ENCODE measurements at places on chromosomes 2 and 18. TPM values are rescaled to one million over a fixed set of nuclear protein-coding genes. Genes with fewer than 3 reads are reported as not detected.
A peak's percentile ranks its signal among the peaks of the same experiment; 100 is the strongest.

DNA sequence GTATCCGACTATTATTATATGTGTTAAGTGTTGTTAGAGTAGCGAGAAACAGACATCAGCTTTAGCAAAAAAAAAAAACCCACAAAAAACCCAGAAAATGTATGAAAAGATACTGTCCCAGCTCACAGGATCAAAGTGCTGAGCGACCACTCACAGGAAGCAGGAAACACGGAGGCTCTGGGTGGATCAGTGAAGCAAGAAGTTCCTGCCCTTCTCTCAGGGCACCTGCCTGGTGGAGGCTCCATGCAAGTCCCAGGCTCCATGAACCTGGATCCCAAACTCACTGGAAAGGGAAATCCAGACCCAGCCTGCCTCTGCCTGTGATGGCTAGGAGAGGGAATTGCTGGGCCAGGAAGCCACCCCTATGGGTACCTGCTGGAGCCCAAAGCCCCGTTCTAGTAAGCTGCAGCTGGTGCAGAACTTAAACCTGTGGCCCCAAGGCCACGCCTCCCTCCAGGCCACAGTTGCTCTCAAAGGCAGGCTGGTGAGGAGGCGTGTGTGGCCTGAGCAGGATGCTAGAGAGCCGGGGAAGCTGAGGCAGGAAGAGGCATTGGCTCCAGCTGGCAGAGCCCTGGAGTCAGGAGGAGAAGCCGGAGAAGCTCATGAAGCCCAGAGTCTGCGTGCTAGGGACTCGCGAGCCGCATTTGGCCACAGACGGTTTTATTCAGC, 63.5 kb upstream of the TAF1B start:
- no peak overlapping the region for H3K27ac ChIP-seq
- H3K4me3 ChIP-seq = no peak overlapping the region
- no peaks in the 10 kb centered on the region for H3K27me3 ChIP-seq
- H3K4me1 ChIP-seq = peaks cover 6% of the 10 kb centered on the region
- H3K36me3 ChIP-seq = no peaks in the 10 kb centered on the region
- DNase-seq = no peak

DNA sequence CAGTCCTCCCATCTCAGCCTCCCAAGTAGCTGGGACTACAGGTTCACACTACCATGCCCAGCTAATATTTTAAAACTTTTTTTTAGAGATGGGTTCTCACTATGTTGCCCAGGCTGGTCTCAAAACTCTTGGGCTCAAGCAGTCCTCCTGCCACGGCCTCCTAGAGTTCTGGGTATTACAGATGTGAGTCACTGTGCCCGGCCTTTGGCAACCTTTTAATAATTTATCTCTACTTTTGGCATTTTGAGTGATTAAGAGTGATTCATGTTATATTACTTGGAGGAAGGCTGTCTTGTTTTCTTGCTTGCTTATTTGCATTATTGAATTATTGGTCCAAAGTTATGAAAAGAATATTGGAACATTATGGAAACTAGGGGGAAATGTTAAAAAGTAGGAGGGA, 24.3 kb downstream of the NCOA1 start:
- H3K4me1 ChIP-seq = peaks cover 10% of the 10 kb centered on the region
- H3K27me3 ChIP-seq = no peaks in the 10 kb centered on the region
- DNase-seq = no peak
- H3K36me3 ChIP-seq = no peaks in the 10 kb centered on the region

GRCh38 chr2:111052621-111053020, 68.1 kb upstream of the BCL2L11 start:
- no peak for DNase-seq
- H3K4me3 ChIP-seq = no peak overlapping the region
- no peaks in the 10 kb centered on the region for H3K4me1 ChIP-seq
- peaks cover 45% of the 10 kb centered on the region for H3K27me3 ChIP-seq
- H3K27ac ChIP-seq = no peak overlapping the region

GRCh38 chr2:237876061-237876526, 16.7 kb downstream of the RAMP1 start:
- DNase-seq = no peak
- no peak overlapping the region for H3K27ac ChIP-seq
- no peak overlapping the region for H3K4me3 ChIP-seq
- H3K4me1 ChIP-seq = peaks cover 13% of the 10 kb centered on the region
- peaks cover 15% of the 10 kb centered on the region for H3K27me3 ChIP-seq

- H3K36me3 ChIP-seq = no peaks in the 10 kb centered on the region
- H3K27ac ChIP-seq = no peak overlapping the region
- DNase-seq = no peak
- no peaks in the 10 kb centered on the region for H3K4me1 ChIP-seq
These were observed 564.2 kb downstream of the TSN start for GRCh38 chr2:122319539-122320132.

DNA sequence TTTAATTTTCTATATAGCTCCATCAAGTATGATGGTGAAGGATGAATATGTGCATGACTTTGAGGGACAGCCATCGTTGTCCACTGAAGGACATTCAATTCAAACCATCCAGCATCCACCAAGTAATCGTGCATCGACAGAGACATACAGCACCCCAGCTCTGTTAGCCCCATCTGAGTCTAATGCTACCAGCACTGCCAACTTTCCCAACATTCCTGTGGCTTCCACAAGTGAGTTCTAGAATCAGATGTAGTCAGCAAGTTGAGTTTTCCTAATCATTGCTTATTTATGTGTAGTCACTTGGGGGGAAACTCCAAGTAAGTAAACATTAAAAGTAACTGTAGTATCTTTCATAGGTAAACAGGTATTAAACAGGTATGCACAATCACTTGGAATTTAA, 24.8 kb downstream of the SMAD4 start:
- H3K4me1 ChIP-seq = no peaks in the 10 kb centered on the region
- H3K4me3 ChIP-seq = no peak overlapping the region
- no peak overlapping the region for H3K27ac ChIP-seq
- H3K27me3 ChIP-seq = no peaks in the 10 kb centered on the region
- peaks cover 78% of the 10 kb centered on the region for H3K36me3 ChIP-seq
- DNase-seq = no peak

The SLC14A1 gene
- total RNA-seq = 0.20 TPM

DNA sequence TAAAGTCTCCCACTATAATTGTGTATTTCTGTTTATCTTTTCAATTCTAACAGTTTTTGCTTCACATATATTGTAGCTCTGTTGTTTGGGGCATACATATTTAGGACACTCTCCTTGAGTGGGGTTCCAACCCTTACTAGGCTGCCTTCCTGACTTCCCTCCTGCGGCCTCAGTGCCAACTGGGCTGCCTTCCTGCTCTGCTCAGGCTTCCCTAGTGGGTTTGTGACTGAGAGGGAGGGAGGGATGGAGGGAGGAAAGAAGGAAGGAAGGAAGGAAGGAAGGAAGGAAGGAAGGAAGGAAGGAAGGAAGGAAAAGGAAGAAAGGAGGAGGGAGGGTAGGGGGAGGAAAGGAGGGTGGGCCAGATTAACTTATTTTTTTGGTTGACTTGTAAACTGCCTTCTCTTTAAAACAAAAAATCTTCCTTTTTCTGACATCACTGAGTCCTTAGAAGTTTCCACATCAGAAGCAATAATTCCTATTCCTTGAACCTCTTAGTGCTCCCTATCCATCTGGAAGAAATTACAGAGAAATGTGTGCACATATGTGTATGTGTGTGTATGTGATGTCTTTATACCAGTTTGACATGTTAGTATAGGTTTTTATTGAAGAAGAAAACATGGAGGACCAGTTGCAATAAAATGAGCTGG, 145.4 kb upstream of the PGAP1 start:
- no peaks in the 10 kb centered on the region for H3K4me1 ChIP-seq
- no peak overlapping the region for H3K27ac ChIP-seq
- H3K36me3 ChIP-seq = no peaks in the 10 kb centered on the region
- H3K4me3 ChIP-seq = no peak overlapping the region

- peaks cover 57% of the 10 kb centered on the region for H3K27me3 ChIP-seq
- no peak overlapping the region for H3K27ac ChIP-seq
- no peak for DNase-seq
- H3K4me1 ChIP-seq = no peaks in the 10 kb centered on the region
These were observed 8.4 kb downstream of the HOXD8 start for GRCh38 chr2:176137906-176138305.

The ECEL1 gene
- not detected for total RNA-seq

The GNAL gene
- total RNA-seq = not detected

DNA sequence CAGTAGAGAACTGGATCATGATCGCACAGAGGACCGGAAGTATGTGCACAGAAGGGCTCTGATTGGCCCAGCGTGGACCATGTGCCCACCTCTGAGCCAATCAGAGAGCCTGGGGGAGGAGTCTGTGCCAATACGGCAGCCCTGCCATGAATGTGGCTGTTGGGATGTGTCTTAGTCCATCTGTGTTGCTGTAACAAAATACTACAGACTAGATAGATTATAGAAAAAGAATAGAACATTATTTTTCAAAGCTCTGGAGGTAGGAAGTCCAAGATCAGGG, 132.0 kb downstream of the NDUFA10 start:
- no peaks in the 10 kb centered on the region for H3K36me3 ChIP-seq
- H3K27ac ChIP-seq = no peak overlapping the region
- no peak overlapping the region for H3K4me3 ChIP-seq
- no peak for DNase-seq
- no peaks in the 10 kb centered on the region for H3K4me1 ChIP-seq

GRCh38 chr2:105062158-105062557, 24.3 kb downstream of the MRPS9 start:
- H3K27me3 ChIP-seq = no peaks in the 10 kb centered on the region
- H3K27ac ChIP-seq = peak overlapping the region; percentile 62
- DNase-seq = peak; percentile 75
- H3K4me3 ChIP-seq = no peak overlapping the region
- H3K4me1 ChIP-seq = peaks cover 15% of the 10 kb centered on the region

DNA sequence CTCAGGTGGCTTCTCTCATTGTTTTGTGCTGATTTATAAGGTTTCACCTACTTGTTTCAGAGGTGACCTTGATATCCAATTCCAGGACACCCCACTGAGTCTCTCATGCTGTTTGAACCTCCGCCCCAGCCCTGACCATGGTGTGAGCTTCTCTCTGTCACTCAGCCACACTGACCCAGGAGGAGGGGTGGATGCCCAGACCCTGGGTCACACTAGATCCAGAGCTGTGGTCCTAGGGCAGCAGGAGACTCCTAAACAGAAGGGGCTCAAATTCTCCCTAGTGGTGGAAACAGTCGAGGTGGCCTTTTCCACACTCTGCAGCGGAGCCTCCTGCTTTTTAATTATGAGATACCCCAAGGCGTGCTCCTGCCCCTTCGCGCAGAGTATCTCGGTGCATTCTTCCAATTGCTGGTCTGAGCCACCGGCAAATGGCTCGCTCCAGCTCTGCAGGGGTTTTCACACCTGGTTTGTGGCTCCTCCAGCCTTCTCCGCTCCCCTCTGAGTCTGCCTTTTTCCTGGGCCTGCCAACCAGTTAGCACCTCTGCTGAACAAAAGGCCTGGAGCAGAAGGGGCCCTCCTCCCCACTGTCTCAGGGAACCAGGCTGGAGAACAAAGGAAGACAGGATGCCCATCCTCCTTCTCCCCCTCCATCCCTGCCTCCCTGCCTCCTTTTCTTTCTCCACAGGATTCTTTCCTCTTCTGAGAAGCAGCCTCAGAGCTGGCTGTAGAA, 147.3 kb upstream of the SPRED2 start:
- DNase-seq = no peak

DNA sequence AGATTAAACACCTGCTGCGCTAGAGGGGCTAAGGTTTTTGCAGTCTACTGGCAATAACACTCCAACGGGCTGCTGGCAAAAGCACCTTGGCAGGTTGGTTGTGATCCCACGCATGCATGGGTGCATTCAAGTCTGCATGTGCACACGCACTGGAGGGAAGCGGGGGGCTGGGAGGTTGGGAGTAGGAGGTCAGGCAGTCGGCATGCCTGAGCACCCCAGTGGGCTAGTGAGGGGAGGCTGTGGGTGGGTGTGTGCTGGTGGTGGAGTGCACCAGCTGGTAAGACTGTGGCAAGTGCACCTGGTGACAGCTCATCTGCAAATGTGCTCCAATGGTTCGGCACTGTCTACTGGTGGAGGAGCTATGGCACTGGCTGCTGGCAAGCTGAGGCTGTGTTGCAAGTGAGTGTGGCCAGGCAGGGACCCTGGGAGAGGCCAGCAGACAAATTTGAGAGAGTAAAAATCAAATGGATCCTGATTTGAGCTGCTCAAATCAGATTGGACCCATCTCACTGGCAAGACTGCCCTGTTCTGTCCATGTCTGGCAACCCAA, 460.6 kb upstream of the DSEL start:
- no peaks in the 10 kb centered on the region for H3K36me3 ChIP-seq
- no peak for DNase-seq
- no peak overlapping the region for H3K27ac ChIP-seq
- H3K27me3 ChIP-seq = no peaks in the 10 kb centered on the region
- no peak overlapping the region for H3K4me3 ChIP-seq
- no peaks in the 10 kb centered on the region for H3K4me1 ChIP-seq

The IL1F10 gene
- not detected for total RNA-seq

DNA sequence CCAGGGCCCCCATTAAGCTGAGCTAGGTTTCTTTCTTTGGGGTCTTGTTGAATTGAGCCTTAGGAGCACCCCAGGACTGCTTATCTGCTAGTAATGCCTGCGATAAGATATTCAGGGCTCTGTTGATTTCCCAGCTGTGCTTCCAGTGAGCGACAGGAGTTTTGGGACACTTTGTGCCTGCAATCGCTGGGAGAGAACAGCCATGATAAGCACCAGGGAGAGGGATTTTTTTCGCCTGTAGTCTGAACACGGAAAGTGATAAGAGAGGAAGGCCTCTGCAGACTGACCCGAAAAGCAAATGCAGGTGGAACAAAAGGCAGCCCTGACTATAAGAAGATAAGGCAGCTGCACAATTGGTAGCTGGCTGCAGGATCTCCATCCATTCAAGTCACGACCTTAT, 244.3 kb downstream of the CNTNAP5 start:
- H3K27ac ChIP-seq = no peak overlapping the region
- no peak overlapping the region for H3K4me3 ChIP-seq
- H3K36me3 ChIP-seq = no peaks in the 10 kb centered on the region
- no peaks in the 10 kb centered on the region for H3K4me1 ChIP-seq
- no peaks in the 10 kb centered on the region for H3K27me3 ChIP-seq
- no peak for DNase-seq

- no peak for DNase-seq
- H3K4me1 ChIP-seq = no peaks in the 10 kb centered on the region
- no peaks in the 10 kb centered on the region for H3K36me3 ChIP-seq
- H3K27ac ChIP-seq = no peak overlapping the region
These were observed 221.2 kb downstream of the IRS1 start for GRCh38 chr2:226578373-226578772.

- H3K36me3 ChIP-seq = no peaks in the 10 kb centered on the region
- peaks cover 17% of the 10 kb centered on the region for H3K27me3 ChIP-seq
- H3K4me3 ChIP-seq = no peak overlapping the region
- no peak overlapping the region for H3K27ac ChIP-seq
These were observed 60.1 kb upstream of the CD28 start for GRCh38 chr2:203646266-203646864.

DNA sequence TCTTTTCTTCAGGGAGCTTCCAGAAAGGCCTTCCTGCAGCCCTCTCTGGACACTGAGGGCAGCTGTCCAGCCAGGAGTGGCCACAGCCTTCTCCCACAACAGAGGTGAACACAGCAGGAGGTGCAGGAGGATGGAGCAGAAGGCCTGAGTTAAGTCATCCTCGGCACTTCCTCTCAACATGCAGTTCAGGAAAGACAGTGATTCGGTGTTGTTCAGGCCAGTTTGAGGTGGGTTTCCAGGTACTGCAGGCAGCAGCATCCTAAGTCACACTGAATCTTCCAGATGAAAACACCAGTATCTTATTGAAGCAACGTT, 225.3 kb upstream of the PXDN start:
- no peaks in the 10 kb centered on the region for H3K4me1 ChIP-seq
- no peak overlapping the region for H3K4me3 ChIP-seq
- peaks cover 4% of the 10 kb centered on the region for H3K27me3 ChIP-seq
- no peak overlapping the region for H3K27ac ChIP-seq

- no peak for DNase-seq
- no peak overlapping the region for H3K4me3 ChIP-seq
These were observed 256.5 kb downstream of the GBX2 start for GRCh38 chr2:235911633-235912233.

Measured in K562 (cell line).